H9 (cell line): ENCODE measurements at places on chromosomes 2 and 18. TPM values are rescaled to one million over a fixed set of nuclear protein-coding genes. Genes with fewer than 3 reads are reported as not detected.

The CSRNP3 gene
- 2.3 and 3.6 TPM in 2 replicates for total RNA-seq

The ANKRD12 gene
- 36.0 and 38.9 TPM in 2 replicates for total RNA-seq

The MC2R gene
- not detected in 2 replicates for total RNA-seq

The CRYGD gene
- total RNA-seq = not detected in 2 replicates

The FAM124B gene
- 0.83 and 0.94 TPM in 2 replicates for total RNA-seq

The WDR75 gene
- total RNA-seq = 70.6 and 80.6 TPM in 2 replicates

The FSIP2 gene
- total RNA-seq = 1.8 and 2.4 TPM in 2 replicates

The UGT1A4 gene
- total RNA-seq = not detected in 2 replicates

The GATA6 gene
- 0.04 TPM in 1 of 2 replicates, not detected in the other for total RNA-seq

The CBLN2 gene
- not detected in 2 replicates for total RNA-seq

The RFTN2 gene
- total RNA-seq = 0.11 and 0.28 TPM in 2 replicates

The SLC5A7 gene
- total RNA-seq = 0.11 TPM in 1 of 2 replicates, not detected in the other

The DSEL gene
- total RNA-seq = 5.3 and 6.0 TPM in 2 replicates

The GPAT2 gene
- total RNA-seq = 0.17 TPM in 1 of 2 replicates, not detected in the other

The PGAP1 gene
- total RNA-seq = 19.2 and 21.0 TPM in 2 replicates

The ACTG2 gene
- total RNA-seq = 1.4 and 1.5 TPM in 2 replicates

The ARHGEF33 gene
- 0.64 and 0.92 TPM in 2 replicates for total RNA-seq

The CMPK2 gene
- 0.64 and 0.90 TPM in 2 replicates for total RNA-seq

The LINC00305 gene
- total RNA-seq = not detected in 2 replicates

The IL36B gene
- not detected in 2 replicates for total RNA-seq

The CDH20 gene
- not detected in 2 replicates for total RNA-seq
